SJSA1 (cell line): ENCODE measurements at places on chromosomes 12 and 14. TPM values are rescaled to one million over a fixed set of nuclear protein-coding genes. Genes with fewer than 3 reads are reported as not detected.

Gene SCFD1
- total RNA-seq = 69.6 and 94.2 TPM in 2 replicates

Gene CIROP
- not detected in 2 replicates for total RNA-seq

Gene AMN
- total RNA-seq = not detected in 2 replicates

Gene KLRD1
- total RNA-seq = 0.08 TPM in 1 of 2 replicates, not detected in the other

Gene LBHD2
- total RNA-seq = 0.82 TPM in 1 of 2 replicates, not detected in the other

DNA sequence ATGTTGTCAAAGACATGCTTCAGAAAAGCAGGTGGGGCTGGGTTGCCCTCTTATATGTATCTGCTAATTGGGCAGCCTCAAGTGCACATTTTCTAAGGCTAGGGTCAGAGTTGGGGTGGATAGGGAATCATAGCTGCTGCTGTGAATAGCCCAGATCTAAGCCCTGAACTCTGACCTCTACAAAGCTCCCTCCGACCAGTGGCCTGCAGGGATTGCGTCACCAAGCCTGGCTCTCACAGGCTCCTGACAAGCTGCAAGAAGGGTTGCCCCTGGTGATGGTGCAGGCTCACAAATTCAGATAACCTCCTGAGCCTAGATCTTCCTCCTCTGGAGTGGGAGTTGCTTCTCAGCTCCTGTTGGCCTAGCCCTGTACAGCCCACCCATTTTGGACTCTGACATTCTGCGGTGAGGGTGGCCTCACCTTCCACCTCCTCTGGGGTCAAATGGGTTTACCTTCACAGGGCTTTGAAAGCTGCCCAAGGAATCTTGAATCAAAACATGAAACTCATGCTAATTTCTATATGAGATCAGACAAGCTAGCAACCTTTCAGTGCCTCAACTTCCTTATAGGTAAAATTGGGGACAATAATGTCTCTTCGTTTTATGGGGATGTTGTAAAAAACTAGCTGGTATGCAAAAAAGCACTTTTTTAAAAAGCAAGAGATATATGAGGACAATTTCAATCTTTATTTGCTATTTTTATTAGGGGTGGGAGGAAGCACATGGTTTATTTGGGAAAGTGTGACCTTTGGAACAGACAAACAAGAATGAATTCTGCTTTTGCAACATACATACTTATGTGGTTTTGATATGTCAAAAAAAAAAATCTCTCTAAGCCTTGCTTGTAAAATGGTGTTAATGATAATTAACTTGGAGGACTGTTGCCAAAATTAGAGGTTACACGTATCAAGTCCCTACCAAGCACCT, 4.9 kb upstream of the SUSD6 start:
- DNase-seq = no peak

DNA sequence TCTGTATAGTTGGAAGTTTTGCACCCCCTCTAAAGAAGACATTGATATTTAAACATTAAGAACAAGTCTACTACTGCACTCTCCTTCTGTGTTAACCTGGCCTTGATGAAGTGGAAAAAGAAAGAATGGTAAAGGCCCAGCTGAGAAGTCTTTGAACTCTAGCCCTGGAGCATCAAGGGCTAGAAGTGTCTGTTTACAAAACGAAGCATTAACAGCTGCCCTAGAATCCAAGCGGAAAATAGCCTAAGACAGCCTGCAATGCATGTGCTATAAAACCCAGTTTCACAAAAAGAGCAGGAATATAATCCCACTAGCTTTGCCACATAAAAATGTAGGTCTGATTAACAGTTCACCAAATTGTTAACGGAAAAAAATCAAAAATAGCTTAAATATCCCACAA, 60.5 kb downstream of the NUMB start:
- no peak for DNase-seq
